ENCODE measurements at places on chromosomes 6 and 20. TPM values are rescaled to one million over a fixed set of nuclear protein-coding genes. Genes with fewer than 3 reads are reported as not detected.

GRCh38 chr6:113629975-113630737 is 227.0 kb upstream of the MARCKS start:
- peaks cover 88% of the 10 kb centered on the region for H3K4me1 ChIP-seq
- H3K27me3 ChIP-seq = no peaks in the 10 kb centered on the region
- DNase-seq = no peak
- peak overlapping the region; percentile 87 for H3K4me3 ChIP-seq

DNA sequence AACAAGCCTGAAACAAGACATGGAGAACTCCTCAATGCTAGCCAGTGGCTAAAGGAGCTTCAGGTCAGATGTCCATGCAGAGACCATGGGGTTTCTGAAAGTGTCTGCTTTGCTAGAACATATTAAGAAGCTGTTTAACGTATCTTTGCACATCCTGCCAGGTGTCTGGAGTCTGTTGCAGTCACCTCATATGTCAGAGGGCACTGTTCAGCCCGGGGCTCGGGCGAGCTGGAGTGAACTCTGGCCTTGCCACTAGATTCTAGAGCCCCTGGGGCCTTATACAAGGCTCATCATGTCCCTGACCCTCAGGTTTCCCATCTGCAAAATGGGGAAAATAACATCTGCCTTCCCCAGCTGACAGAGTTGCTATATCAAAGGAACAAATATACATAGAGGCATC is 59.0 kb downstream of the PRDM1 start:
- no peak overlapping the region for H3K27ac ChIP-seq
- no peaks in the 10 kb centered on the region for H3K27me3 ChIP-seq
- no peak for DNase-seq
- H3K4me1 ChIP-seq = peaks cover 37% of the 10 kb centered on the region
- H3K4me3 ChIP-seq = no peak overlapping the region

DNA sequence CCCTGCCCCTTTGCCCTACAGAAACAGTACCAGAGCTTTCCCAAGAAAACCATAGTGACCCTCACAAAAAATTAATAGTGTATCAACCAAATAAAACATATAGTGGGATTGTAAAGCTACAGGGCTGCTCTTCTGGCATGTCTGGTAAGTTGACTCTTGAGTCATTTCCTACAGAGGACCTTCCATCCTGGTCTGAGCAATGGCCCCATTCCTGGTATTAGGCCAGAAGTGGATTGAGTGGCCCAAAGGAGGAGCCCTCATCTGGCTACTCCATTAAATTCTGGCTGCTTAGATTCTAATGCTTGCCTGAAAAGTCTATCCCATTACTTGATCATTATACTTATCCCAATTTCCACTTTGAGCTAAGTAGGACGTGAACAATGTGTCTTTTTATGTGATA is 150.9 kb upstream of the HMGN3 start:
- no peak for DNase-seq
- H3K27ac ChIP-seq = no peak overlapping the region
- no peak overlapping the region for H3K4me3 ChIP-seq
- H3K27me3 ChIP-seq = no peaks in the 10 kb centered on the region
- H3K4me1 ChIP-seq = no peaks in the 10 kb centered on the region
- no peaks in the 10 kb centered on the region for H3K36me3 ChIP-seq

- no peaks in the 10 kb centered on the region for H3K36me3 ChIP-seq
- no peak overlapping the region for H3K27ac ChIP-seq
- DNase-seq = no peak
- H3K4me3 ChIP-seq = no peak overlapping the region
- H3K27me3 ChIP-seq = no peaks in the 10 kb centered on the region
Measured at GRCh38 chr6:141532211-141532610, 600.5 kb upstream of the GJE1 start.

DNA sequence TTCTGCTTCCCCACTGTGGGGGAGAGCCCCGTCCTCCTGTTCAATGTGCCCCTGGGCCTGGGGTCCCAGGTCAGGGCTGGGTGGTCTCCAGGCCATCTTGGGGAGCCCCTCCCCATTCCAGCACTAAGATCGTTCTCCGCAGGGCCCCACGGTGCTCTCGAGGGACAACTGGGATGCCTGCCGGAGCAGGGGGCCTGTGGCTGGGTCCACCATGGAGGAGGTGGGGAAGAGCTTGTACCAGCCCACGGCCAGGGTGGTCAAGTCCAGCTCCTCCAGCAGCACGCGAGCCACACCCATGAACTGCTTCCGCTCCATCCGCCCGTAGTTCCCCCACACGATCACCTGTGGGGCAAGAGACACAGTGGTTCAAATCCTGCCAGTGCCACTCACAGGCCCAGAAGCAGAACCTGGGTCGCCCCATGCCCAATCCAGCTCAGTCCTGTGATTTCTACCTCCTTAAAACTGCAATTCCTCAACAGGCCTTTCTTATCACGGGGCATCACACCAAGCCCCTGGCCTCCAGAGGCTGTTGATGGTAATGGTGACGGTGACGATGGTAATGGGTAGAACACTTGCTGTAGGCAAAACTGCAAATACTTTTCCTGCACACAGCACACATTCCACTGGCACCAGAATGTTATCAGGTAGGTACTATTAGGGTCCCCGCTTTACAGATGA is 10.5 kb downstream of the KCNK15 start:
- DNase-seq = no peak
- no peak overlapping the region for H3K27ac ChIP-seq
- no peaks in the 10 kb centered on the region for H3K4me1 ChIP-seq
- no peak overlapping the region for H3K4me3 ChIP-seq
- no peaks in the 10 kb centered on the region for H3K36me3 ChIP-seq
- H3K27me3 ChIP-seq = peaks cover 10% of the 10 kb centered on the region

GRCh38 chr6:40526036-40526435 is 61.1 kb downstream of the LRFN2 start:
- H3K4me3 ChIP-seq = no peak overlapping the region
- no peak overlapping the region for H3K27ac ChIP-seq
- no peaks in the 10 kb centered on the region for H3K36me3 ChIP-seq
- peaks cover 2% of the 10 kb centered on the region for H3K27me3 ChIP-seq
- DNase-seq = no peak

- H3K27me3 ChIP-seq = no peaks in the 10 kb centered on the region
- no peaks in the 10 kb centered on the region for H3K4me1 ChIP-seq
- no peak for DNase-seq
- no peaks in the 10 kb centered on the region for H3K36me3 ChIP-seq
Measured at GRCh38 chr6:50591135-50591534, 122.2 kb upstream of the TFAP2D start.

DNA sequence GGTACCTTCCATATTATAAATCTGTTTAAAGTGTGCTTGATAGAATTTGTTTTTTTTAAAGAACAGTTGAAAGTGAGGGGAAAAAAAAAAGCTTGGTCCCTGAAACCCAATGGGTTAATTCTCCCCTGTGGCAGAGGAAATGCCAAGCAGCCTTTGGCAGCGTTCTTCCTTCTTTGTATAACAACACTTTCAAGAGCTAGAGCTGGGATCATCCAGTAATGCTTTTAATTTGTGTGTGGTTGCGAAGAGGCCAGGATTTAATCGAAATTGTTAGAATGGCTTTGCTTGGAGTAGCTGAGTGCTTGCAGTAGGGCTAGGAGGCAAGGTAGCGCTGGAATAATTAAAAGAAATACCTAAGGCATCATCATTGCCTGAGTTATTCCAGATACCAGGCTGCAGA is 692.0 kb downstream of the DHX35 start:
- H3K4me1 ChIP-seq = no peaks in the 10 kb centered on the region
- H3K36me3 ChIP-seq = no peaks in the 10 kb centered on the region
- H3K27me3 ChIP-seq = peaks cover 8% of the 10 kb centered on the region
- DNase-seq = no peak
- no peak overlapping the region for H3K27ac ChIP-seq
- no peak overlapping the region for H3K4me3 ChIP-seq

- H3K27ac ChIP-seq = peak overlapping the region; percentile 30
- H3K36me3 ChIP-seq = peaks cover 62% of the 10 kb centered on the region
- no peak overlapping the region for H3K4me3 ChIP-seq
- peaks cover 59% of the 10 kb centered on the region for H3K4me1 ChIP-seq
- no peaks in the 10 kb centered on the region for H3K27me3 ChIP-seq
- DNase-seq = no peak
Measured at GRCh38 chr6:150712505-150713252, 113.0 kb downstream of the PLEKHG1 start.

DNA sequence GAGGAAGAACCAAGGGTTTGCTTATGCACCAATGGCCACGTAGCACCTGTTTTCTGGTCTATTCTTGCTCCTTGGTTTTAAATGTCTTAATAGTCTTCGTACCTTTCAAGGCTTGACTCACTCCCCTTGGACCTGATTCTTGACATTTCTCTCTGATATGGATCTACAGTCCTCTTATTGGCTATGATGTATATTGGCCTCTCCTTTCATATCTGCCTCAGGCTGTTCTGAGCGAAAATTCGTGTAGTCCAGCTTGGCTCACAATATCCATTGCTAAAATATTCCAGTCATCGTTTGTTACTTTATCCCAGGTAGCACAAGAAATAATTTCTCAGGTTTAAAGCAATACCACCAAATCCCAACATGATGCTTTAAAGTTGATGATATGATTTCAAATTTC is 59.6 kb downstream of the MYB start:
- peaks cover 3% of the 10 kb centered on the region for H3K4me1 ChIP-seq
- H3K4me3 ChIP-seq = no peak overlapping the region
- H3K27ac ChIP-seq = no peak overlapping the region
- H3K27me3 ChIP-seq = peaks cover 2% of the 10 kb centered on the region
- no peaks in the 10 kb centered on the region for H3K36me3 ChIP-seq

DNA sequence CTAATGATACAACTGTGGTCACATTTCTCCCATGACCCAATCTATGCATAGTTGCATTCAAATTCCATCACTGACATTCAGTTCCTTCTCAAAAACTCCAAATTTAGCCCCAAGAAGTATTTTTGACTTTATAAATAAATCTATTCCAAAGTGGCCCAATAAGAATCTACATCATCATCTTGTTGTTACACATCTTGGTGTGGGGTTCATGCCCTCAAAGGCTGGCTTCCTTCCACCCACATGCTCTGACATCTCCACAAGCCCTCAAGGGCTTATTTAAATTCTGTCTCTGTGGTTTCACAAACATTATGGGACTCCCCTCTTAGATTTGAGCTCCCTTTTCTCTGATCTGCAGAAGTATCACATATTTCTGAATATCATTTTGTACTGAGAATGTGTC is 585.3 kb upstream of the BTBD3 start:
- no peak for DNase-seq
- H3K27ac ChIP-seq = no peak overlapping the region

- no peak overlapping the region for H3K4me3 ChIP-seq
- H3K27me3 ChIP-seq = no peaks in the 10 kb centered on the region
- no peak for DNase-seq
Measured at GRCh38 chr20:11497545-11497944, 420.1 kb upstream of the BTBD3 start.

DNA sequence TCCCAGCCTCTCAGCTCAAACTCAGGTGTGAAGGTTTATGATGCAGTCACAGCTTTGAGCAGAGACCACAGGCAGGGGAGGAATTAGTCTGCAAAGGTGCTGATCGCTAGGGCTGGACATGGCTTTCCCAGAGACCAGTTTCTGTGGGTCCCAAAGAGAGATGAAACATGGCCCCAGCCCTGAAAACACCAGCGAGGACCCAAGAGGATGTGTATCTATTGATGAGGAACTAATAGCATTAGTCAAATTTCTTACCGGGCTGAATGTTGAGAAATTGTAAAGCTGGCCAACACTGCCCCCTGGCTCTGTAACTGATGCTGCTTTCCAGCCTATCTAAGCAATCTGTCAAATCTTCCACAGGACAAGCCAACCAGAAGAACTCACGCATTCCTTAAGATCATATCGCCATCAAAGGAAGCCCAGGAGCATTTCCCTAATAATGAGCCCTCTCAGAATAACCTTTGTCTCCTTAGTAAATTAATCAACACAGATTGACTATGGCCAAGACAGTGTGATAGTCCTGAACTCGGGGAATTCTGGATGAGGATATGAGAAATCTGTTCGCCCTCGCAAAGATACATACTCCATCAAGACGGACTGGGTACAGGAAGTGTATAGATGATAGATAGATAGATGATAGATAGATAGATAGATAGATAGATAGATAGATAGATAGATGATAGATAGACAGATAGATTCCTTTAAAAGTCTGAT is 7.8 kb upstream of the ACSS1 start:
- H3K36me3 ChIP-seq = no peaks in the 10 kb centered on the region
- H3K4me3 ChIP-seq = no peak overlapping the region
- H3K27ac ChIP-seq = no peak overlapping the region
- H3K4me1 ChIP-seq = peaks cover 21% of the 10 kb centered on the region
- peaks cover under 1% of the 10 kb centered on the region for H3K27me3 ChIP-seq

- peaks cover 17% of the 10 kb centered on the region for H3K27me3 ChIP-seq
- H3K4me1 ChIP-seq = peaks cover 11% of the 10 kb centered on the region
- DNase-seq = no peak
- no peak overlapping the region for H3K27ac ChIP-seq
- H3K4me3 ChIP-seq = no peak overlapping the region
Measured at GRCh38 chr6:138689849-138690248, 83.7 kb upstream of the CCDC28A start.

DNA sequence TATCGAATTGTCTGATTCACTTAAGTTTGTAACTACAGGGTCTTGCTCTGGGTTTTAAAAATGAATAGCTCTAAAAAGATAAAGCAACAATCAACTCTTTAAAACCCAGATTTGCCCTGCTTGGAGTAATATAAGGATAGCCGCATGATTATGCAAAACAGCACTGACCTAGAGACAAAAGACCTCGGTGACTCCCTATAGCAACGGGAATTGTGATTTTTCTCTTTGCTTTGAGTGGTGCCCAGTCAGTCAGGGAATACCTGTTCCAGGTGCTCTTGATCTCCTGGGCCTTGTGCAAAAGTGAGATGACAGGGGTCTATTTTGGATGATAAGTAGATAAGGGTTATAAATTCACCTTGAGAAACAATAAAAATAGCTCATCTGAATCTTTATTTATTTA is 336.3 kb upstream of the NOX3 start:
- no peak for DNase-seq
- H3K36me3 ChIP-seq = no peaks in the 10 kb centered on the region
- no peak overlapping the region for H3K27ac ChIP-seq
- H3K4me3 ChIP-seq = no peak overlapping the region

GRCh38 chr6:149242883-149243282 is 74.6 kb upstream of the TAB2 start:
- H3K27me3 ChIP-seq = no peaks in the 10 kb centered on the region
- H3K36me3 ChIP-seq = no peaks in the 10 kb centered on the region
- H3K4me3 ChIP-seq = no peak overlapping the region
- H3K27ac ChIP-seq = no peak overlapping the region

PRDM1 gene
- total RNA-seq = 16.3 TPM

MAPK13 gene
- total RNA-seq = 22.7 TPM

RMND1 gene
- 17.1 TPM for total RNA-seq

DYNLRB1 gene
- total RNA-seq = 65.9 TPM

SLC17A9 gene
- total RNA-seq = 47.6 TPM

DEFB116 gene
- total RNA-seq = not detected

GSTA3 gene
- total RNA-seq = not detected

SYNDIG1 gene
- not detected for total RNA-seq

SLC17A2 gene
- not detected for total RNA-seq

RAET1L gene
- not detected for total RNA-seq

TAAR2 gene
- not detected for total RNA-seq

CCR6 gene
- 26.2 TPM for total RNA-seq

TNF gene
- 135 TPM for total RNA-seq

CITED2 gene
- total RNA-seq = 22.5 TPM

Data from activated B cell treated with CpG ODN at 0.5 μM for 24 hours (primary cell).